HEK293T (cell line): ENCODE measurements at places on chromosomes 3 and 15.

- no peak for DNase-seq
Observed at GRCh38 chr3:25120665-25121064, 307.4 kb upstream of the RARB start.

DNA sequence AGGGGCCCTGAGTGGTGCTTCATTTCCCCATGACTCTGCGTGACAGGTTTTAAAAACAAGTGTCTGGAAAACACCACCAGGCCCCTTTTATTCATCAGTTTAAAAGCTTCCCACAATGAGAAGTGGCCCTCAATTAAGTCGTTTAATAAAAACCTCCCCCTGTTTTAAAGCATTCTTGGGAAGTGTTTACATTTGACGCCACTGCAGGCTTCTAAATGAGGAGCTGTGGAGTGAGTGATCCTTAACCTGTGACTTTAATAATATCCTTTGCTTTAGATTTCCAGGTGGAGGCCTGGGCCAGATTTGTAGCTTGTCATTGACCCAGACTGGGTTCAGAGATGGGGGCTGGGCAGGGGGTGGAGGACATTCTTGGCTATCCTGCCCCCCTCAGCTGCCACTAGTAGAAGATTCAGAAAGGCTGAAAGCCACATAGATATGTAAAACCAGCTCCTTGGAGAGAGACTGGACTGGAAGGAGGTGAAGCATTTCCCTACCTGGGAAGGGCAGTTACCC, 11.3 kb downstream of the CGNL1 start:
- no peak for DNase-seq

DNA sequence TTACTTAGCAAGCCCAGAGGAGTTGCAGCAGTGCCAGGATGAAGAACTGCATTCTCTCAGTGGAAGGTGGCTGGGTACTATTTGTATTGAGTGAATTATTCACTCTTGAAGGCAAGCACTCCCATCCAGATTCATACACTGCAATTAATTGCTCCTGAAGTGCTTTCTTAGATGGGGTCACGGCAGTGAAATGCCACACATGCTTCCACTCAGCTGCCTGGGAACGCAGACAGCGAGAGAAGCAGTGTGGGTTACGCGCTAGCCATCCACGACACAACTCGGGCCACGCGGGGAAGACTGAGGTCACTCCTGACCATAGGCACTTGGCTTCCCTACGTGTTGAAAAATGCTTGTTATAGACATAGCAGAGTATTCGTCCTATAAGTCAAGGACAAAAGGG, 30.8 kb upstream of the LMCD1 start:
- no peak for DNase-seq

GRCh38 chr15:48352474-48353072, 21.3 kb downstream of the DUT start:
- peak; percentile 52 for DNase-seq

GRCh38 chr3:156761713-156762451, 64.3 kb upstream of the LEKR1 start:
- DNase-seq = no peak

DNA sequence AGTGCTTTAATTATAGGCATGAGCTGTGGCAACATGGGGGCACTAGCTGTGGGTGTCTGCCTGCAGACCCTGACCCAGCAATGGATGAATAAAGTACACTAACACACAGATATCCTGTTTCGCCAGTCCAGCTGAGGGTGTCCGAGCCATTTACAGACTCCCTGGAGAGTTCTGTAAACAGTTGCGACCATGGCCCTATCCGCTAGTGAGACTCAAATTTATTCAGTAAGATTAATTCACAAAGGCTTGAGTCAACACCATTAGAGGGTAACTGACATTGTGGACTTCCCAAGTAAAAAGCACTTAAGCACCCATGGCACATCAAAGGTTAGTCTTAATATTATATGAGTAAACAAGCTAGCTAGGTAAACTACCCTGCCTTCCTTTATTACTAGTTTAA, 161.6 kb downstream of the TBL1XR1 start:
- DNase-seq = no peak

- no peak for DNase-seq
Observed at GRCh38 chr3:57234613-57235575, 7.4 kb downstream of the APPL1 start.

DNA sequence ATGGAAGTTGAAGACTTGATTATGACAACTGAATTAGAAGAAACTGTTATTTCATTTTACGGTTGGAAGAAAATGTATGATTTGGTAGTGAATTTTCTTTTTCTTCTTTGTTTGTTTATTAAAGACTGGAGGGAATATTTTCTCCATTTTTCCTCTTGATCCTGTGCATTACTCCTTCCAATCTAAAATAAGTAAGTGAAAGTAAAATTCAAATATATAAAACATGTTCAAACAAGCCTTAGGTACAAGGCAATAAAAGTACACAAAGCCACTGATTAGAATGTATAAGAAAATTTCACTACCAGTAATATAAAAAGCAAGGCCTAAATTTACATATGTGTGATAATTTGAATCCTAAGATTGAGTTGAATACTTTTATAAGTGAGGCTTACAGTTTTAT, 181.2 kb upstream of the MME start:
- no peak for DNase-seq

DNA sequence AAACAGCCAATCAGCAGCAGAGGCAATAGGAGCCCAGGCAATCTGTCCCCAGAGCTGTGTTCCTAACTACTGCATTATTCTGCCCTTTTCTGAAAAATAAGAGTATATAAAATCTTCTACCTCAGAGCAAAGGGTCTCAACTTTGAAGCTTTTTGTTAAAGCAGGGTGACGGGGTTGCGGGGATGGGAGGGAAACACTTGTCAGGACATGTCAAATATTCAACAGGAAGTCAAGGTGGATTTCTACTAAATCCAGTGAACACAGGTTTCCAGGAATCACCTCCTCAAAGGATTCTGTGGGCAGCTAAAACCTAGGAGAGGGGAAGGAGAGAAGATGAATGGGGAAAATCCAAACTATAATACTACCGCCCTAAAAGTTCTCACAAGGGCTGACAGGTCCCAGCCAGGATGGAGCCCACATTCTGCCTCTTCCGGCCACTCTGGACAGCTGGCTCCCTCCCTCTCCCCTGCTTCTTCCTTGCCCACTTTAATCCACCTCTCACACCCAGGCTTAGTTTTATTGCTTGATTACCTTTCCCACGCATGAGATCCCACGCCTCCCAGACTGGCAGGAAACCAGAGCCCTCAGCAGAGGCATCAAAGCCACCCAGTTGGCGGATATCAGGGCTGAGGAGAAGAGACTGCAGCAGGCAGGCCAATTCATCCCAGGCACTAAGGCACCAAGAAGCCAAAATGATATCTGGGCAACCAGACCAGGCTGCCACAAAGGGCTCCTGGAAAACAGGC, 77.2 kb downstream of the OSBPL10 start:
- no peak for DNase-seq

GRCh38 chr3:170863816-170864215, 6.2 kb downstream of the RPL22L1 start:
- DNase-seq = no peak

DNA sequence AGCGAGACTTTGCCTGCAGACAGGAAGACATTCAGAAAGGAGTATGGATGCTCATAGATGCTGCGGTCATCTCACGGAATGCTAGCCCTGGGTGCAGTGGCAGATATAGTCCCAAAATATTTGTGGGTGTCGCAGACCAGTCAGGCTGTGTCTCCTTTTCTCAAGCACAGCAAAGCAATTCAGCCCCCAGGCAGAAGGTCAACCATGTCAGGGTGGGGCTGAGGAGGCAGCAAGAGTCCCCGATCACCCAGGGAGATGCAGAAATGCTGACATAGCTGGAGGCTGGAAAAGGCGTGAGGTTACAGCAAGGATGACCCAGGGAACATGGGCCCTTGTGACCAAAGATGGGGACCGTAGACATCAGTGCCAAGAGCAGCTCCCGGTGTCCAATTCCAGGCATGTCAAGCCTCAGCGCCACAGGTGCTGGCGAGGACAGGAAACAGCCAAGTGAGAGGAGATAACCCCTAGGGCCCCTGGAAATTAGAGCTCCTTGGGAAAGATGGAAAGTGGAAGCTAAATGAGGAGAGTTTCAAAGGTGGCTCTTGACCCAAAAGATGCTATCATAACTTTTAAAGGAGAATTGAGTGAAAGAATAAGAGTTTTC, 81.2 kb upstream of the ABHD17C start:
- peak; percentile 6 for DNase-seq
